ENCODE measurements at places on chromosomes 3 and 15. TPM values are rescaled to one million over a fixed set of nuclear protein-coding genes. Genes with fewer than 3 reads are reported as not detected.

- DNase-seq: no peak
Measured at GRCh38 chr15:78641102-78641748, at the start of gene CHRNB4. TSS of gene CHRNB4 (minus strand) at chr15:78641210. CDS start at chr15:78641133, 77 bp downstream.

GRCh38 chr3:161371441-161372320 is at the start of gene SPTSSB:
TSS of gene SPTSSB (minus strand) at chr3:161371517. CDS start at chr3:161346323, 25,194 bp downstream.
- DNase-seq: peak; percentile 38

DNA sequence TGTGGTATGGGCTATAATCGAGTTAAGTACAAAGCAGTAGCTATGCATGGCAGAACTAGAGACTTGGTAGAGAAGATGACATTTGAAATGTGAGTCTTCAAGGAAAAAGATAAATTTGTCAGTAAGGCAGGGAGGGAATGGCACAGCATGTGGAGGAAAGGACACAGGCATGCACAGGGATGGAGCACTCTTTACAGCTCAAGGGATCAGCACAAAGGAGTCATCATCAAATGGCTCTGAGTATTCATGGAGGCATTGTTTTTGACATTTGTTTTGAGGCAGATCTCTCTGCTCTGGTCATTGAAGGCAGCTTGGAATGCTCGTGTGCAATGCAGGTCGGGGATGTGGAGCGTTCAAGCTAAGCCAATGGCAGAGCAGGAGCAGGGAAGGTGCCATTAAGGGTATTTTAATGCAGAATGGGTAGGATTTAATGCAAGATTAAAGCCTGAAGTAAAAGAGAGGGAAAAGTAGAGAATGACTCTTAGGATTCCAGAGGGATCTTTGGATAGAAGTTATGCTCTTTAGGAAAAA is 213.0 kb downstream of the MYRIP start:
- no peak for DNase-seq

DNA sequence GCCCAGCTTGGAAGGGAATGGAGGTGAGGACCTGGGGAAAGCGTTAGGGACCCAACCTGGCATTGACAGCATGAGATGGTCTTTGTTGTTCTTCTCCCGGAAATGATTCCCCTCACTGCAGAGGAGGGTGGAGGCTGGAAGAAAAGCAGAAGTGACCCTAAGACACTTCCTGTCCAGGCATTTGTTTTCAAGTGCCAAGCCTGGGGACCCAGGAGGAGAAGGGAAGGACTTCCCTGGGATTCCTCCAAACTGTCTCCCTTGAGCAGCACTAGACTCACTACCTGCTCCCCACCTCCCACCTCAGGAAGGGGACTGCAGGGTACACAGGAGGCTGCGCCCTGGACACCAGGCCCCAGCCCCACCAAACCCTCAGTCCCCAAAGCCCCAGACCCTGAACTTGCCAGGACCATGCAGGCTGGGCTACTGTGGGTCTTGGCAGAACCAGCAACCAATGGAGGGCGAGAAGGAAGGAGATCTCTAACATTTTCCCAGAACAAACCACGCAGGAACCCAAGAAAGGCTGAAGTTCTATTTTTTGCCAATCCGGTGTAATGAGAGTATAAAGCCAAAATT is 9.8 kb upstream of the VIPR1 start:
- no peak for DNase-seq

GRCh38 chr15:67809441-67809840 is 15.9 kb upstream of the SKOR1 start:
- DNase-seq: no peak

Gene SRGAP3
- 58.3 TPM for total RNA-seq

Gene AQP9
- total RNA-seq: under 0.01 TPM
